ENCODE measurements at places on chromosomes 11 and 22.

- DNase-seq, result peak; percentile 76
Observed at GRCh38 chr11:59668188-59668949, 468 bp downstream of the PATL1 start.

DNA sequence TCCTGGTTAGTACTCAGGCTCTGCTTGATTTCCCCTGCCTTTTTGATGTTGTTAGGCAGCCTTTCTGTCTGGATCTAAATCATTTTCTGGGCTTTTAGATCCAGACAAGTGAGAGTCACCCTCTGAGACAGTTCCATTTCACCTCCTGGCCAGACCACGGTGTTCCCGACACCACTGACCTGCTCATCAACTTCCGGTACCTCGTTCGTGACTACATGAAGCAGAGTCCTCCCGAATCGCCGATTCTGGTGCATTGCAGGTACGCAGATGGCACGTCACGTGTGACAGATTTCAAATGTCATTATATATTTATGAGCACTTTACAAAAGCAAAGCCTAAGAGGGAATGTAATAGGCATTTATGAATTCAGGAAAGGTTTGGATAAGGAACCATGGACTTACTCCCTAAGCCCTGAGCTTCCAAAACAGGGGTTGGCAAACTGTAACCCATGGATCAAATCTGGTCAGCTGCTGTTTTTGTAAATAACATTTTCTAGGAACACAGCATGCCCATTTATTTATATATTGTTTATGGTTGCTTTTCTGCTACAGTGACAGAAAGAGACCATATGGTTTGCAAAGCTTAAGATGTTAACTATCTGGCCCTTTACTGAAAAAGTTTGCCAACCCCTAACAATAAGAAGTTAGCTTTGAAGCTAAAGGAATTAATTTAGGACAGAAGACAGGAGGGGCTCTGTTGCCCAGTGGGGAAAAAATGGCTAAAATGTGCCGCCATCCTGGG is 53.1 kb upstream of the OR4B1 start:
- no peak for DNase-seq

DNA sequence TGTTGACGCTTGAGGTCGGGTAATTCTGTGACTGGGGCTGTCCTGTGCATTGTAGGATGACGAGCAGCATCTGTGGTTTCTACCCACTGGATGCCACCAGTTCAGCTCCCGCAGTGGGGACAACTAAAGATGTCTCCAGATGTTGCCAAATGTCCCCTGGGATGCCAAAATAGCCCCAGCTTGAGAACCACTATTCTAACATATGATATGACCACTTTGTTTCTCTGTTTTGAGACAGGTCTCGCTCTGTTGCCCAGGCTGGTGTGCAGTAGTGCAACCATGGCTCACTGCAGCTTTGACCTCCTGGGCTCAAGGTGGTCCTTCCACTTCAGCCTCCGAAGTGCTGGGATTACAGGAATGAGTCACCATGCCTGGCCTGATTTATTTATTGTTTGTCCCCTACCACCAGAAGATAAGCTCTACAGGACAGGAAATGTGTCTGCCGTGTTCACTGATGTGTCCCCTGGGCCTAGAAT is 4.4 kb upstream of the MEN1 start:
- no peak for DNase-seq

GRCh38 chr11:62266558-62266957 is 3.4 kb upstream of the SCGB2A2 start:
- DNase-seq, result no peak

DNA sequence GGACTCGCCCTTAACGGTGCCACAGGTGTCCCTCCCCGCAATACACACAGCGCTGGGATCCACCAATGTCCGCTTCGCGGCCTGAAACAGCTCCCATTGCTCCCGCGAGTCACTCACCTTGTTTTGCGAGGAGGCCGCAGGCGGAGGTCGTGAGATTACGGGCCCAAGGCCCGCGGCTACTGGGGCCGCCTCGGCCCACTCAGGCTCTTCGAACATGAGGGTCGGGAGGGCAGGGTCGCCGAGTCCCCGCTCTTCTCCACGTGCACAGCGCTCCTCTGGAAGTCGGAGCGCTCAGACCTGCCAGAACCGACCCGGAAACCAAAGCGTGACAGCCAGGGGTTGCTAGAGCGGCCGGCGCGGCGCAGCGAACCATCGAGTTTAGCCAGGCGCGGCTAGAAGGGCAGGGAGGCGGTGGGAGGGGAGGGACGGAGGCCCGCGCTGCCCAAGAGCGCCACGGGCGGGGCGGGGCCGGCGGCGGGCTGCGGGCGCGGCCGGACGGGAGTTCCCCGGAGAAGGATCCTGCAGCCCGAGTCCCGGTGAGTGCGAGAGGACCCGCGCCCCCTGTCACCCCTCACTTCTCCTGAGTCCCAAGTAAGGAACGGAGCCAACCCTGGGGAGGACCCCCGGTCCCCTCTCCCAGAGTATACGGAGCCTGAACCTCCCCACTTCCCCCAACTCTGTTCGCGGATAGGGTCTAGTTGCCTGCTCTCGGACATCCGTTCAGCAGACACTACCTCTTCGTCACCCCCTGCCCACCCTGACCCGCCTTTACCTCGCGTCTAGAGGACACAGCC is at the start of the genes ILK and RRP8:
TSS of gene ILK (plus strand) at position 488 of the 794 bp plus-strand sequence. CDS start 498 bp downstream, outside the sequence.
TSS of gene RRP8 (minus strand) at position 330 of the 794 bp plus-strand sequence. CDS start at position 216, 114 bp downstream.
- peak; percentile 91 for DNase-seq

- peak; percentile 77 for DNase-seq
Observed at GRCh38 chr11:61797263-61797944, 4.7 kb downstream of the FEN1 start.

- no peak for DNase-seq
Observed at GRCh38 chr11:87444993-87445392, 407.3 kb downstream of the TMEM135 start.

DNA sequence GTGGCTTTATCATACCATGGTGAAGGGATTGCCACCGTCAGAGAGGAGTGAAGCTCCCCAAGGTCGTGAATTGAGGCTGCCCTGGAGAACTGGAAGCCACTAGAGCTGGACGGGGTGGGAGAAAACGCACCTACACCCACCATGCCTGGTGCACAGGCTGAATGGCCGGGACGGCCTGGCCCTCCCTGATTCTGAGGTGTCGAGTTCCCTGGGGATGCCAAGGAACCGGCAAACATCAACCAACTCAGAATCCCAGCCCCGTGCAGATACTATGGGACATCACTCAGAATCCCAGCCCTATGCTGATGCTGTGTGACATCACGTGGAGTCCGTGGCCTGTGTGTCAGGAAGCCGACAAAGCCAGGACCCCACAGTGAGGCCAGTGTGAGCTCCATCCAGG is 650.0 kb downstream of the BRD1 start:
- no peak for DNase-seq

DNA sequence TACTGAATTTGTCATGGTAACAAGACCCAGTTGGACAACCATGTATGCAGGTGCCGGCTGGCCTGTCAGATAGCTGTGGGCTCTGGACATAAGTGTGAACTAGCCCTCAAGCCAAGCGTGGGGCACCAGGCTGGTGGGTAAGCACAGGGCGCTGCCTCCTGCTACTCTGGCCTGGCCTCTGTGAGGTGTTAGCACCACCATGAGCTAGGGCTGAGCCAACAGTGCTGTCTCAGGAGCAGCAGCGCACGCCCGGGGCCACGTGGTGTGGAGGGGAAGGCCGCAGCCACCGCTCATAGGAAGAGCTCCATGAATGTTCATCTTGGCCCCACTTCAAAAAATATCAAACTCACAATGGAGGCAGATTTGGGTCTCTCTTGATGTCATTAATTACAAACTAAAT is 35.3 kb upstream of the GNB1L start:
- peak; percentile 7 for DNase-seq

DNA sequence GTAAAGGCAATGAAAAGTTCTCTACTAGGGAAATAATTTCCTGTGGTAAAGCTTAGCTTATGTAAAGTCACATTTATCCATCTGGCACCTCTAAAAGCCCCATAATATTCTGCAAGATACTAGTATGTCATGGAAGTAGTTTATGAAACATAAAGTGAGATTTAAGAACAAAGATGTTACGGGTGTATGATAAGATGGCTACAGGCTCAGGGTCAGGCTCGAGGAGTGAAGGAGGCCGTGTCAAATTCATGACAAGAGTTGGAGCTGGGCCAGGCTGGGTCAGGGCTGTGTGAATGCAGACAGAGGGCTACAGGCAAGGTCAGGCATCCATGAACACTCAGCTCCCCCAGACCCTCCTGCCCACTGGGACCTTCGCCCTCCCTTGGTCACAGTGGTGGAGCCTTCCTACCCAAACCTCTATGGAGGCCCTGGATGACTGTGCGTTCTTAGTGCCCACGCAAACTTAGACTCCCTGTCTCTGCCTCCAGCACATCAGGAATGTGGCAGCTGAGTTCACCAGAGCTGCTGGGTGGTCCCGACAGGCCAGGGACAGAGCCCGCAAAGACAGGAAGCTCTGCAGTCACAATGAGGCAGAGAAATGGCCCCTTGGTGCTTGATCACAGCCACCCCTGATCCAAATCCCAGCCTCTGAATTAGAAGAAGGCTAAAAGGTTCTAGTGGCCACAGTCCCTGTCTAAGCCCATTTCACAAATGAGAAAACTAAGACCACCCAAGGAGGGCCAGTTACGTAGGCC is 14.8 kb downstream of the IGLL5 start:
- DNase-seq, result no peak

DNA sequence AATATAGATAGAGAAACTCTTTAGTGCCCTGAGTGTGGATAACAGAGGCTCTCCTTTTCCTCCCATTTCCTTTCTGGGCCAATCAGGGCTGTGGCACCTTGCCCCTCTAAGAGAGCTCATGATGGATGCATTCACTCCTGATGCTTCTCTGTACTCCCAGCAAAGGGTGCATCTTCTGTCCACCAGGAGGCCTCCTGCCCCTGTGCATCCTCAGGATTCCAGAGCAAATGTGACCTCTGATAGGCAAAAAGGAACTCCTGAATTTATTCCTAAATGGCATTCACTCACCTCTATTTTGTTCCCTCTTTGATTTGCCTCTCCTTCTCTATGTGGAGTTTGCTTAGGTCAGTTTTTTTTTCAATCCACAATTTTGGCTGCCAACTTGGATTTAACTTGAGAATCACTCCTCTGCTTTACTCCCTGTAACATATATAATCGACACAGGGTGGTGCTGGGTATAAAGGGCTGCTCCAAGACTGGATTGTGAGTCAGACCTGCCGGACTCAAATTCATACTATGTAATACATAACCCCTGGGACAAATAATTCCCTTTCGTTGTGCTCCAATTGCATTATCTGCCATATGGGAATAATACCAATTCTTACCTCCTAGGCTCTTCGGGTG is 1.1 kb upstream of the MRGPRX4 start:
- no peak for DNase-seq

Measured in psoas muscle (tissue), 8 donors.